Activated effector memory CD4-positive, alpha-beta T cell treated with Interleukin-2 at 50 U/mL for 16 hours (primary cell): ENCODE measurements at places on chromosomes 6 and 20.

DNA sequence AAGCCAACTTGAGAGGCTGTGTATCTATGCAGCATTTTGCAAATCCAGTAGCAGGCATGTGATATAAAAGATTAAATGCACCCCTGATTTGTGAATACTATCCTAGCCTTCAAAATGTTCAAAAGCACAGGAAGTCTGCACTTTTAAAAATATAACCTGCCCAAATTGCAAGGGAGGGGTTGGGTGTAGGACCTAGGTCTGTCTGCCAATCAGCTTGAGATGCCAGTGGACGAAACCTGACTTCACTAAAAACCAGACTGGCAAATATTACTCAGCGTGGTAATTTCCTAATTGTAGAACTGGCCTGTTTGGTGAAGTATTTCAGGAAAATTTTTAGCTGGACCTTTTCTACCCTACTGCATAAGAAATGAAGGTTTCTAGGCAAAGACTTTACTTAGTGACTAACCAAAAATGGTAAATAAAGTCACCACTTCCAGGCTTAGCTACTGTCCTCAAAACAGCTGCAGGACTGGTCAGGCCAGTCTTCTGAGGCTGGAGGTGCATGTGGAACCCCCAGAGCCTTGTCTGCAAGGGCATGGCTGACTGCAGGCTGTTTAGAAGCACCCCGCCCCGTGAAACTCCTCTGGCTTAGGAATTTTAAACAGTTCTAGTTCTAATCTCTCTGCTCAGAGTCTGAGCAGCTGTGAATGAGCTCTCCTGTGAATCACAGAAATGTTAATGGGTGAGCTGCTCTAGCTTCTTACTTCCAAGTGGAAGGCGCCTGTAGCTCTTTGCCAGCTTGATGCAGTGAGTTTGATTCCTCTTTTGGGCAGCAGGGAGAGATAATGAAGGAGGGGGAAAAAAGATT is 104.4 kb upstream of the ESR1 start:
- no peak for DNase-seq

- DNase-seq: no peak
Measured at GRCh38 chr6:52388790-52389189, 26.8 kb downstream of the PAQR8 start.

DNA sequence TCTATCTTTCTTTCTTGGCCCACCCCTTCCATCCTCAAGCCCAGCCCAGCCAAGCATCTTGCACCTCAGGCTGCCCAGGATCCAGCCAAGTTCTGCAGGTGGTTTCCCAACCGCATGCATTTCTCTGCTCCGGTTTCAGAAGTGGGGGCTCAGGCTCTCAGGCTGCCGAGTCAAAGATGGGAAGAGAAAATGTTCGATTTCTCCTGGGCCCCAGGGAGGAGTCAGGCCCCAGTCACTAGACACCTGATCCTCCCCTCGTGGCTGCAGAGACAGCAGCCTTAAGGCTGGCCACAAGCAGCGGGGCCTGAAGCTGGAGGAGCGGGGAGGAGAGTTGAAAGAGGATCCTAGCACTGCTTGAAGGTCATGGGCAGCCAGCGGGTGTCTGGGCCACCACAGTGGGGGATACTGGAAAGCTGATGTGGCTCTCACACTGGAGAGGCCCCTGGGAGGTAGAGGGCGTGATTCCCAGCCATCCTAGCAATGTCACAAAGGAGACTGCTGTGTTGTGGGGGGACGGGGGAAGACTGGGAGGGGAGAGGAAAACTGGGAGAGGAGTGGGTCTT is 42.2 kb upstream of the ZFAND3 start:
- no peak for DNase-seq

- no peak for DNase-seq
Measured at GRCh38 chr6:53754330-53754729, 40.5 kb upstream of the LRRC1 start.

DNA sequence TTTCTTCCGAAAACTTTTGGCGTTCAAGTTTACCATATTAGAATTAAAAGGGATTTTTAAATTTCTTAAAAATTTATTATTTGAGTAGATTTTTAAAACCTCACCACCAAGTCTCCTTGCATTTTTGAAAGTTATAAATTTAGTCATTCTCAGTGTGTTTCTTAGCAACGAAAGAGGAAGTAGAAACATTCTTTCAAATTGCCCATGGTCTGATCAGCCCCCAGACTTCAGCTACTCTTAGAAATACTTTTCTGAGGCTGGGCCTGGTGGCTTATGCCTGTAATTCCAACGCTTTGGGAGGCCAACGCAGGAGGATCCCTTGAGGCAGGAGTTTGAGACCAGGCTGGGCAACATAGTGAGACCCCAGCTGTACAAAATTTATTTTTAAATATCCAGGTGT is 15.1 kb upstream of the RTF2 start:
- no peak for DNase-seq

DNA sequence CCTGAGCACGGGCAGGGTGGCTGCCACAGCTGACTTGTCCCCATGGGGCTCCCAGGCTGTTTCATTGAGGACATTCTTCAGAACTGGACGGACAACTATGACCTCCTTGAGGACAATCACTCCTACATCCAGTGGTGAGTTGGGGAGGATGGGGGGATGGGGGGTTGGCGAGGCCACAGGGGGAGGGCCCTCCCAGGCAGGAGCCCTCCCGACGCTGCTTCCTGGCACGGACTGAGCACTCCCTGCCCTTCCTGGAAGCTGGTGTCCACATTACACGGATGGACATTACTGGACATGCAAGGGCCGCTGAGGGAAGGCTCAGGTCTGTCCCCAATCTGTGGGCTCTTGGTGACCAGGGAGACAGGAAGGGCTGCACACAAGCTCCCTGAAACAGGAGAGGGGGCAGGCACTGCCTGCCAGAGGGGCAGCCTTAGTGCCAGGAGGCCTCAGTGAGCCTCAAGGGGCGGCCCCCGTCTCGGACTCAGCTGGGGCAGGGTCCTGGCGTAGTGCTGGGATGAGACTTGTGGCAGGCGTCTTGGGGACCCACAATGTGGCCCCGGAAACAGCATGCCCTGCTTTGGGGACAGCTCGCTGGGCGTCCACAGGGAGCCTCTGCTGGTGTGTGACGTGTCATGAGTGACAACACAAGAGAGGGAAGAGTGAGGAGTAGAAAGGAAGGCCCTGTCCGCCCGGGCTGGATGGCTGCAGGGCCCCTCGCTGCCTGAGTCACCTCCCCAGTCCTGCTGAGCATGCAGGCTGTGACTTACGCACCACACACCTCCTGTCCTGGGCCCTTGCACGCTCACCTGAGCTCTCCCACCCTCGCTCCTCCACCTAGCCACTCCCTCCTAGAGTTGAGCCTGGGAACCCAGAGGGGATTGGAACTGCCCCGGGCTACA is 5.1 kb downstream of the OGFR start:
- DNase-seq: no peak

- no peak for DNase-seq
Measured at GRCh38 chr20:39961637-39962244, 727.3 kb downstream of the MAFB start.

- DNase-seq: no peak
Measured at GRCh38 chr20:49904440-49905214, 10.7 kb downstream of the SPATA2 start.

GRCh38 chr6:21158873-21159272 is 434.7 kb upstream of the SOX4 start:
- DNase-seq: no peak

DNA sequence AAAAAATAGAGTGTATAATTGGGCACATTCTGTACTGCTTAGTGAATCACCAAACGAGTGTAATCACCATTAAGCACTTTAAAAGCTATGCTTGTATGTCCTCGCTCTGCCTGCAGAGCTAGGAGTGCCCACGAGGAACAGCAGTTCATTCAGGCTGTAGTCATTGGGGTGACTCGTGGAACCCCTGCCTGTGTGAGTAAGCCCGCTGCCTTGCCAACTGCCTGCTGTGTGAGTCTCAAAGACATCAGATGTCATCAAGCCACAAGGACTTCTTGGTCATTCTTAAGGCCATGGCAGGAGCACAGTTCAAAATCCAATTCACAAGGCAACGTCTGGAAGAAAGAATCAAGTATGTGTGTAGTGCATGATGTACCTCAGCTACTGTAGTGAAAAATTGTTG is 60.4 kb downstream of the FOXO3 start:
- no peak for DNase-seq

- no peak for DNase-seq
Measured at GRCh38 chr6:82910395-82910794, 155.2 kb downstream of the UBE3D start.

DNA sequence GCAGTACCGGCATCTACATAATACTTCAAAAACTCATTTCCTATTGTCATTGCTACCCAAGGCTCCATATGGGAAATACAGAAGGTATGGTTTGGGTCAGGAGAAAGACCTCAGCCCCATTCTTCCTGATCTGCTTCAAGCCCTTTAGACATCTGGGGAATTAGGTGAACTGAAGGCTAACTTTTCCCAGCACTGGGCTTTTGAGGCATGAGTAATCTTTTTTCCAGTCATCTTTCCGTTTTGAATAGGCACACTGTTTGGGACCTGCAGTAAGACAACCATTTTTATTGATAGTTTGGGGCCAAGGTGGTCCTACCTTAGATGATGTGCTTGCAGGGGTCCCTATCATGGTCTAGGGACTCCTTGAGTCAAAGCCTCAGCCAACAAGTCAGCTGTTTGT is 198.4 kb downstream of the HAO1 start:
- DNase-seq: no peak

DNA sequence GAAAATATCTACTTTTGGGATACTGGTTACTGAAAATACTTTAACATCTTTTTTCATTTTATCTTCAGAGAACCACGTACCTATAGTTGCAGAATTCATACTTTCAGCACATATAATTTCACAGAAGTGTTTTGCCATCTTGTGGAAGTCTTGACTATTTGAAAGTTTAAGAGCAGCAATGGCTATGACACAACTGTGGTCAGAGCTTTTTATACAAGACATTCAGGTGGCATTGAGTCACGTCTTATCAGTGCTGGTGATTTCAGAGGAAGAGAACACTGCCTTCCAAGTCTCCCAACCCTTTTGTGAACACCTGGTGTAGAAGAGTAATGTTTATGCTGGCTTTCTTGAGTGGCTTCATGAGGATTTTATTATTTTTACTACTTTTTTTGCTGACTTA is 171.6 kb downstream of the ARID1B start:
- DNase-seq: no peak

- no peak for DNase-seq
Measured at GRCh38 chr6:28726569-28727309, 197.0 kb downstream of the TRIM27 start.

GRCh38 chr6:71114544-71114943 is 157.7 kb upstream of the B3GAT2 start:
- no peak for DNase-seq

DNA sequence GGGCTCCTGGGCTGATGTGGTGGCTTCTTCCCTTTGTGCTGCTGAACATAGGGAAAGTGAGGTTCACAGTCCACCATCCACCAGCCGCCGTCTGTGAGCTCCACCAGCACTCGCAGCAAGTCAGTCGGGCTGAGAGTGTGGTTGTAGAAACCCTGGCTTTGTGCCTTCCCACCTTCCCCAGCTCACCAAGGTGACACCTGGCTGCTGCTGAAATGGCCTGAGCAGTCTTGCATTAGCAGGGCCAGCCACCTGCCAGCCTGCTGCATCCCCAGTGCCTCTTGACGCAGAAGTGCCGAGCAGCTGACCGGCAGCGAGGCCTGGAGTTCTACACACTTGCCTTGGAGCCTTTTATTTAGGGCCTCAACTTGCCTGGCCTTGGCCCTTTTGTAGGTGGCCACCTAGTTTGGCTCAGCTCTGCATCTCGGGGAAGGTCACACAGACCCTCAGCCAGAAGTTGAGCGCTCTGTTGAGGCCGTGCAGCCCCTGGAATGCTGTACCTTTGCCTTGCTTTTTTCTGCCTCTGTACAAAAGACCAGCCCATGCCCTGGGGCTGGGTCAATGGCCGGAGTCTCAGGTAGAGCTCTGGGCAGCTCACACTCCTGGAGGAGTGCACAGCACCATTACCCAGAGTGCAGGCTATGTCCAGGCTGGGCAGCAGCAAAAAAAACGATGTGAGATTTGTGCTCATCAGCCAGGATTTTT is 76.5 kb downstream of the PTPN1 start:
- no peak for DNase-seq

GRCh38 chr20:41018153-41018552 is 10.5 kb upstream of the TOP1 start:
- DNase-seq: no peak

- no peak for DNase-seq
Measured at GRCh38 chr6:166460473-166461437, 78.0 kb upstream of the MPC1 start.

DNA sequence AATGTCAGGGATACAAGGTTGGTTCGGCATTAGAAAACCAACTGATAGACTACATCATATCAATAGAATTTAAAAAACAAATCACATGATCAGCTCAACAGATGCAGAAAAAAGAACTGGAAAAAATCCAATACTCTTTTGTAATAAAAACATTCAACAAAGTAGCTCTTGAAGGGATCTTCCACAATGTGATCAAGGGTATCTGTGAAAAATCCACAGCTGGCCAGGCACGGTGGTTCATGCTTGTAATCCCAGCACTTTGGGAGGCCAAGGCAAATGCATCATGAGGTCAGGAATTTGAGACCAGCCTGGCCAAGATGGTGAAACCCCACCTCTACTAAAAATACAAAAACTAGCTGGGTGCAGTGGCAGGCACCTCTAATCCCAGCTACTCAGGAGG is 63.1 kb downstream of the ASCC3 start:
- no peak for DNase-seq

DNA sequence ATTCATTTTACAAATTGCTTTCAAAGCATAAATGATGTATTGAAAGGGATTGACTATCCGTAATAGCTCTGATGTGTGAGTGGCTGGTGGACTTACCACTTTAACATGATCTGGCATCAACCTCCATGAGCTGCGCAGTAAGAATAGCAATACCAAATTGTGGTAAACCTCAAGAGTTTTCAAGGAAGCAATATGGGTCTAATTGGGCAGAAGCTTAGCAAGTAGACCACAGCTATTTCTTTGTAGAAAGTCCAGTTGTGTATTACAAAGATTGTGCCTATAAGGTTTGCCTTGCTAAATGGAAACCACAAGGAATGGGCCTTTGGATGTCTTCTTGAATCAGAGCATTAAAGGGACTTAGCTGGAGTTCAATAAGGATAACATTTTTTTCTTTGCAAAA is 736.6 kb downstream of the KIF16B start:
- DNase-seq: no peak

DNA sequence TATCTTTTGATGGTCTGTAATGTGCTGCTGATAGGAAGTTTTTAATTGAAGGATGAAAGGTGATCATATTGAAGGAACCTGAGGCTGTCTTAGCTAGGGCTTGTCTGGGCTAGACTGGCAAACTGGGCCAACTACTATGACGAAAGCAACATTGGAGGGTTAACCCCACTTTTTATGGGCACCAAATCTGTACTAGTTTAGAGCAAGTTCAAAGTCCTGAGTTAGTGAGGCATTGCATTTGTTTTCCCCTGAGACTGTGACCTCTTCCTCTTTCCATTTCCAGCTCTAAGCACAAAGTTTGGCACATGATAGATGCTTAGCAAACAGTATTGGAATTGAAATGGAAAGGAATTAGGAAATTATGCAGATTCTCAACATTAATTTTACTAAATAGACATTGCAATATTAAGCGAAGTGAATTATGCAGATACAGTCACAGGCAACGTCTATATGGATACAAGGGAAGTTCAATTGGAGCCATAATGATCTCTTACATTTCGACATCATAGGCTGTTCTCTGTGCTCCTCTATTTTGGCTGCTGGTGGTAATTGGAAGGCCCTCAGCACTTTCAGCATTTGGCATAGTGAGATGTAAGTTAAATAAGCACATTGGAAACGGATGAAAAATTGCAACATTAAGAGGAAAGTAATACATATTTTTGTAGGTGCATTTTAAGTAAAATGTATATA is 22.2 kb downstream of the CEP57L1 start:
- DNase-seq: no peak

- DNase-seq: no peak
Measured at GRCh38 chr6:168122521-168122920, 43.5 kb upstream of the FRMD1 start.

- no peak for DNase-seq
Measured at GRCh38 chr6:129141499-129141898, 258.6 kb downstream of the LAMA2 start.
